ENCODE measurements at places on chromosomes 13 and 19. TPM values are rescaled to one million over a fixed set of nuclear protein-coding genes. Genes with fewer than 3 reads are reported as not detected.

F2RL3 gene
- total RNA-seq, result not detected

KIR2DL3 gene
- not detected for total RNA-seq

FGF14 gene
- total RNA-seq, result not detected

RPS19 gene
- total RNA-seq, result 4,092 TPM

C19orf81 gene
- total RNA-seq, result 1.5 TPM

EFNA2 gene
- not detected for total RNA-seq

C13orf46 gene
- 1.8 TPM for total RNA-seq

ACER1 gene
- not detected for total RNA-seq

FEM1A gene
- total RNA-seq, result 8.1 TPM

ZBTB32 gene
- 181 TPM for total RNA-seq

ATP4A gene
- not detected for total RNA-seq

ATG4D gene
- total RNA-seq, result 22.5 TPM

PRSS57 gene
- not detected for total RNA-seq

ZNF738 gene
- 16.6 TPM for total RNA-seq

ZNF729 gene
- total RNA-seq, result not detected

CD79A gene
- 2.7 TPM for total RNA-seq

SYNE4 gene
- 2.1 TPM for total RNA-seq

TRMT1 gene
- 59.6 TPM for total RNA-seq

FGF22 gene
- not detected for total RNA-seq

BEST2 gene
- not detected for total RNA-seq

CYP4F8 gene
- not detected for total RNA-seq

SIGLEC9 gene
- total RNA-seq, result 1.7 TPM

HSH2D gene
- 18.3 TPM for total RNA-seq

DENND1C gene
- total RNA-seq, result 57.9 TPM

CGB8 gene
- not detected for total RNA-seq

KBTBD6 gene
- 4.0 TPM for total RNA-seq

ZNF541 gene
- 0.44 TPM for total RNA-seq

HOOK2 gene
- 14.0 TPM for total RNA-seq

ADGRE1 gene
- 11.2 TPM for total RNA-seq

NOTCH3 gene
- not detected for total RNA-seq

CEACAM19 gene
- total RNA-seq, result 0.27 TPM

RGCC gene
- 77.8 TPM for total RNA-seq

REEP6 gene
- 1.3 TPM for total RNA-seq
